Urothelium cell line (cell line): ENCODE measurements at places on chromosomes 11 and 22.
A peak's percentile ranks its signal among the peaks of the same experiment; 100 is the strongest.

DNA sequence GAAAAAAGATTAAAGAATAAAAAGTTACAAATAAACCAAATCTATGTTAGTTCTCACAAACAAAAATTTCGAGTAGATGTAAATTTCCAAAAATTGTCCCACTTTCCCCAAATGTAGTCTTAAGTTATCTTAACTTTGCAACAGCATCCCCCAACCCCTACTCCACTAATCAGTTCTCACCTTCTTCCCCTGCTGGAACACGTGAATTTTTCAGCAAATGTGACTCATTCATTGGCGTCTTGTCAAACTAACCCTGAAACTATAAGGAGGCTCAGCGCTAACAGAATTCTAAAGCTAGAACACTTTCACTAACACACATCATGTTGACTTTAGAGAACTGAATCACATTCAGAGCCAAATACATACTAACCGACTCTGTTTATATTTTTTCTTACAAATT is 46.1 kb downstream of the PHF21A start:
- peak; percentile 22 for DNase-seq

DNA sequence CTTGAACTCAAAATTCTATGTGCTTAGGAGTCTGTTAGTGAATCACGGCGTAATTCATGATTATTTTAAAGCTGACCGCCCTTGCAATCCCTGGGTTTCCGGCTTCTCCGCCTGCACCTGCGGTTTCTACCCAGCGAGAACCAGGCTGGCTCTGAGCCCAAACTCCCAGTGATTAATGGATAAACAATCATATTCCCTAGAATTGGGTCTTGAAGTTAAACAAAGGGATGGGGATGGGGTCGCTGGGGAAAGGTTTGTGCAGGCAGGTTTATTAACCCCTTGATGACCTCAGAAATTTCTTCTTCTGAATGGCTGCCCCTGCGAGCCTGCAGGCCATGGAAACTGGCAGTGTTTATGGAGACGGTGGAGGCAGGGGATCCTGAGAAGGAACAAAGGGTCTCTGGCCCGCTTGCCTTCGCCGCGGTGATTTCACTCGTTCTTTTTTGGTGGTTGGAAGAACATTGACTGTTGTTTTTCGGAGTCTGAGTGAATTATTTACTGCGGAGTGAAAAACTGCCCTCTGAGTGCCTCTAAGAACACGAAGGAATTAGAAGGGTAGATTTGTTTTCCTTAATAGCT is 1000.3 kb downstream of the BRD1 start:
- peak; percentile 88 for DNase-seq

- no peak for DNase-seq
Measured at GRCh38 chr11:77232242-77232641, 69.2 kb downstream of the GDPD4 start.

- DNase-seq = no peak
Measured at GRCh38 chr11:44785856-44786607, 59.3 kb downstream of the TSPAN18 start.

DNA sequence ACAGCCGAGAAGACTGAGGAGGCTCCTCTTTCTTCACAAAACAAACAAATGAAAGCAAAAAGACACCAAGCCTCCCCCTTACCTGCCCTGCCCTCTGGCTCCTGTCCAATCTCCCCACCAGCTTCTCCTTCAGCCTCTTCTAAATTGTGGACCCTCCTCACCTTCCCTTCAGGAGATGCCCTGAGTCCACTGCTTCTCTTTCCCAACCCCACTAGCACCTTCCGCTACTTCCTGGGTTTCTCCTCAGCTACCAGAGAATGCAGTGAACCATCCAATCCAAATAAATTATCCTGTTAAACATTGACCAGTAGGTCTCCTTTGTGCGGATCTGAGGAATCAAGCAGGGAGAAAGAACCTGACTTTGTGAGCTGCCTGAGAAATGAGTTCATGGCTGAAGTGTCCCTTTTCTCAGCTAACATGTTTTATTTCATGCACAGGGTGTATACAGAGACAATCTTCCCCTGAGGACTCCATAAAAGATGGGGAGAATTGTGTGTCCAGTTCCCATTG is 63.2 kb upstream of the VPREB1 start:
- DNase-seq = no peak

GRCh38 chr11:70834277-70834940 is 418.0 kb downstream of the SHANK2 start:
- no peak for DNase-seq

- no peak for DNase-seq
Measured at GRCh38 chr22:32721328-32722180, 80.0 kb upstream of the TIMP3 start.

GRCh38 chr22:17237038-17237668 is 17.9 kb upstream of the ADA2 start:
- DNase-seq = no peak

GRCh38 chr11:62406034-62406433 is 12.8 kb upstream of the SCGB1A1 start:
- DNase-seq = no peak
